ENCODE measurements at places on chromosomes 12 and 14.

DNA sequence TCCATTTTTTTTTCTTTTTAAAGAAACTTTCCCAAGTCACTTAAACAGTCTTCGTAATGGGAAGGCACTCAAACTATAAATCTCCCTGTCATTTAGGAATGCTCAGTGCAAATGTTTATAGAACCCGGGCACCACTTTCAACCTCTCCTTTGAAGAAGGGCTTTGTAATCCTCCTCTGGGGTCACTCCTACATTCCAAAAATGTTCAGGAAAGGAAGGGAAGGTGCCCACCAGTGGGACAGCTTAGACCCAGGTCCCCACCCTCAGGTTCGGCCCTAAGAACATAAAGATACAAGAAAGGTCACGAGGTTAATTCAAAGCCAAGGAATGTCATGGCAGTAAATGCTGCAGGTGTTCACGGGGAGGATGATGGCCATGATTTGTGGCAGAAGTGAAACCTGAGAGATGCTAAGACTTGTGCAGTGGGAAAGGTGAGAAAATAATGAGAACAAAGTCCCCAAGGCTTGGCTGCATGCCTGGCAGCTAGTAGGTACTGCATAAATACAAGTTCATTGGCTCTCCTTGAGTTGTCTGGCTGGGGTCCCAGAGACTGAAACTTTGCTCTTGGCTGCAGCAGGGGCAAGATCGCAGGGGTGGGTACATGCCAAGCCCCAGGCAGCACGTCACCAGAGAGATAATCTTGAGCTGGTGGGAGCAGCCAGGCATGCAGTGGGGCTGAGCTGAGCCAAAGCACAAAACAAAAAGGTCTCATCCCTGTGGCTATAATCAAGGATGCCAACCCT lies 21.1 kb downstream of the KRT18 start:
- DNase-seq, result no peak

GRCh38 chr12:71164166-71164565 lies 6.4 kb upstream of the TSPAN8 start:
- no peak for DNase-seq

GRCh38 chr14:33726685-33727084 lies 224.2 kb downstream of the EGLN3 start:
- DNase-seq, result no peak

- DNase-seq, result no peak
Measured at GRCh38 chr14:71550367-71550766, 381.9 kb upstream of the RGS6 start.

DNA sequence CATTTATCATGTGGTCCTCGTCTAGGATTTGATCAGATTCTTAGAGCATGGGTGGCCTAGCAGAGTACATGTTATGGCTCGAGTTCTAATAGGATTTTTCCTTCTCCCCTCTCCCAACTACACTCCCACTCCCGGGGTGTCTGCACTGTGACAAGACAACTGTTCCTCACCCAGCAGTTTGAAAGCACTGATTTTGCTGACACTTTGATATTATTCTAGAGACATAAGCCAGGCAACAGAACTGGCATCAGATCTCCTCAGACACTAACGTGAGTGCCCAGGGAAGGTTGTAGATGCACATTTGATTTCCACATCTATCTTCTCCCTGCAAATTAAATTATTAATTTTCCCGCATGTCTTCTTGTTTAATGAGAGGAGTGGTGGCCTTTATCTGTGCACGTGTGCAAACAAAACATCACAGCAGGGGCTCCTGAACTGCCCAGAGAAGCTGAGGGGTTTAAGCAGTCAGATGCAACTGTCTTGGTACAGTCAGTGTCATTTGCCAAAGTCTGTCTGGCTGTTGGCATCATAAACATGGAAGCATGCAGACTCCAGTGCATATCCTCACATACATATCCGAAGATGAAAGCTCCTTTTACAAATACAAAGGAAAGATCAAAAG lies 491.8 kb downstream of the NPAS3 start:
- DNase-seq, result no peak

- no peak for DNase-seq
Measured at GRCh38 chr12:6828781-6829535, 751 bp downstream of the P3H3 start.

- DNase-seq, result no peak
Measured at GRCh38 chr12:53994264-53995001, 5.5 kb upstream of the HOXC9 start.

DNA sequence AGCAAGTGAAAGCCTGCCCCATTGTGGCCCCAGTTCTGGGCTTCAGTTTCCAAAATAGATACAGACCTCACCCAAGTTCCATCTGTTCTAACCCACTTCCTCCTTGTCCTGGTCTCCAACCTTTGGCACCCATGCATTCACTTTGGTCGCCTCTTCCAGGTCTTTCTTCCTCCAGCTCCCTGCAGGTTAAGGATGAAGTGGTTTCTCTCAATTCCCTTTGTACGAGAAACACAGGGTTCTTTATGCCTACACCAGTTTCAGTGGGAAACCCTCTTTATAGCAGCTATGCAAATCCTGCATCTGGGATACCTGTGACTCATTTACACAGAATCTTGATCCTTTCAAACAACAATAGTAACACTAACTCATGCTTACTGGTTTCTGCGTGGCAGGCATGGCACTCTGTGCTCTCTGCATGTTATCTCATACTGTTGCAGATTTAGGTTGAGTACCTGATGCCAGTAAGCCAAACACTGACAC lies 110.6 kb upstream of the AMIGO2 start:
- DNase-seq, result peak; percentile 26

- no peak for DNase-seq
Measured at GRCh38 chr12:106894774-106895173, 60.9 kb upstream of the TMEM263 start.

DNA sequence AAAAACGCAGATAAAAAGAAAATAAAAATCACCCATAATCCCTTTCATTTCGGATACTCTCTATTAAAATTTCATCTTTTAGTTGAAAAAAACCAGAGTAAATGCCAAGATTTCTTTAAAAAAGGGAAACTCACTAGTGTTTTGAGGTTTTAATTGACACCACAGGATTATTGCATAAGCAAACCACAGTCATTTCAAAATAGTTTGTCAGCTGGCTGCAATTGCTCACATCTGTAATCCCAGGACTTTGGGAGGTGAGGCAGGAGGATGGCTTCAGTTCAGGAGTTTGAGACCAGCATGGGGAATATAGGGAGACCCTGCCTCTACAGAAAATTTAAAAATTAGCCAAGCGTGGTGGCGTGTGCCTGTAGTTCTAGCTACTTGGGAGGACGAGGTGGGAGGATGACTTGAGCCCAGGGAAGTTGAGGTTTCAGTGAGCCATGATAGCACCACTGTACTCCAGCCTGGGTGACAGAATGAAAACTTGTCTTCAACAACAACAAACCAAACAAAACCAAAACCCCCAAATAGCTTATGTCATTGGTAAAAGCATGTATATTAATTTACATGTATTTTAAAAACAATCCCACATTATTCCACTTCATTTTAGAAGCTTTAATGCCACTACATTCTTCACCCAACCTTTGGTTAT lies 48.8 kb downstream of the SYNE2 start:
- DNase-seq, result no peak

DNA sequence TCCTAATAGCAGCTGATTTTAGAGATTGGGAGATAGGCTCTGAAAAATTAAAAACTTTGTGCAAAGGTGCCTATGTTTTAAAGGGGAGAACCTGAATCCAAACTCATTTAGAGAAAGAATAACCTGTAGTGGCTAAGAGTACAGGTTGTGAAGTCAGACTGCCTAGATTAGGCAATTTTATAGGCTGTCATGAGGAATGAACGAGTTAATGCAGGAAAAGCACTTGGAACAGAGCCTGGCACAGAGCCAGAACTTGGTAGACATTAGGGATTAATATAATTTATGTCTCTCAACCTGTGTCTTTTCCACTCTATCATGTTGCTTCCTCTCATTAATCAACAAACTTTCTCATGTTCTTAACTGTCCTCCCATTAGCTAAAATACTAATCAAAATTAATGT lies 98.1 kb downstream of the WIF1 start:
- no peak for DNase-seq

GRCh38 chr14:103206836-103207387 lies 83.7 kb downstream of the TNFAIP2 start:
- DNase-seq, result no peak

DNA sequence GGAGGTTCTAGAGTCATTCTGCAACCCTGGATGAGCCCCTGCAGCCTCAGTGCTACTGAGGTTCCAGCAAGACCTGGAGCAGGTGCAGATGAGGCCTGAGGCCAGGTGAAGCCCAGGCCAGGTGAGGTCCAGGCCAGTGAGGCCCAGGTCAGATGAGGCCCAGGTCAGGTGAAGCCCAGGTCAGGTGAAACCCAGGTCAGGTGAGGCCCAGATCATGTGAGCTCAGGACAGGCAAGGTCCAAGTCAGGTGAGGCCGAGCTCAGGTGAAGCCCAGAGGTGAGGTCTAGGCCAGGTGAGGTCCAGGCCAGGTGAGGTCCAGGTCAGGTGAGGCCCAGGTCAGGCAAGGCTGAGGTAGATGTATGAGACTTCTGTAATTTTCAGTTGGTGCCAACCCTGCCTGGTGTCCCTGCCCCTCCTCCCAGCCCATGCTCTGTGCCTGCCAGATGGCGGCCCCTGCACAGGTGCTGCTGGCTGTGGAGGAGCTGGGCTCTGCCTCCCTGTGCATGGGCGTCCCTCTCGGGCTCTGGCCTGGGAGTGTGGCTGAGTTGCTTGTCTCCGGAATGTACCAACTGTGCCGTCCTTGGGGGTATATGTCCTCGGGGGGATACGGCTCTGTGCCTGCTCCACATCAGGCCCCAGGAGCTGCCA lies 388.5 kb downstream of the TMEM121 start:
- DNase-seq, result no peak

DNA sequence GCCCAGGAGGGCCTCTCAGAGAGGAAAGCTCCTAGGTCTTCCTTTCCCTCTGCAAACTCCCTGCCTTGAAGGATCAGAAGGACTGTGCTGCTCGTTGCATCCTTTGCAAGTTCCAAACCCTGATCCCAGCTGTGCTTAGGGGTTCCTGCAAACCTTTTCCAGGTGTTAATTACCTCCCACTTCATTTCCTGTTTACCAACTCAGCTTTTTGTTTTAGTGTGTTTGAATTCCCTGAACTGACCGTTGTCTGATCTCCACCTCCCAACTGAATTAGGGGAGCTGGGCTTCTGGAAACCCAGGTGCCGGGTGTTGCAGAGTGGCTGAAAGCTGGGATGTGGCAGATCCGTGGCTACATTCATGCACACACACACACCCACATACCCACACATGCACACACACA lies 20.6 kb upstream of the BDKRB1 start:
- no peak for DNase-seq

GRCh38 chr12:93115646-93116045 lies 186.6 kb upstream of the EEA1 start:
- no peak for DNase-seq

GRCh38 chr12:3199551-3200031 lies 122.4 kb downstream of the TSPAN9 start:
- no peak for DNase-seq

DNA sequence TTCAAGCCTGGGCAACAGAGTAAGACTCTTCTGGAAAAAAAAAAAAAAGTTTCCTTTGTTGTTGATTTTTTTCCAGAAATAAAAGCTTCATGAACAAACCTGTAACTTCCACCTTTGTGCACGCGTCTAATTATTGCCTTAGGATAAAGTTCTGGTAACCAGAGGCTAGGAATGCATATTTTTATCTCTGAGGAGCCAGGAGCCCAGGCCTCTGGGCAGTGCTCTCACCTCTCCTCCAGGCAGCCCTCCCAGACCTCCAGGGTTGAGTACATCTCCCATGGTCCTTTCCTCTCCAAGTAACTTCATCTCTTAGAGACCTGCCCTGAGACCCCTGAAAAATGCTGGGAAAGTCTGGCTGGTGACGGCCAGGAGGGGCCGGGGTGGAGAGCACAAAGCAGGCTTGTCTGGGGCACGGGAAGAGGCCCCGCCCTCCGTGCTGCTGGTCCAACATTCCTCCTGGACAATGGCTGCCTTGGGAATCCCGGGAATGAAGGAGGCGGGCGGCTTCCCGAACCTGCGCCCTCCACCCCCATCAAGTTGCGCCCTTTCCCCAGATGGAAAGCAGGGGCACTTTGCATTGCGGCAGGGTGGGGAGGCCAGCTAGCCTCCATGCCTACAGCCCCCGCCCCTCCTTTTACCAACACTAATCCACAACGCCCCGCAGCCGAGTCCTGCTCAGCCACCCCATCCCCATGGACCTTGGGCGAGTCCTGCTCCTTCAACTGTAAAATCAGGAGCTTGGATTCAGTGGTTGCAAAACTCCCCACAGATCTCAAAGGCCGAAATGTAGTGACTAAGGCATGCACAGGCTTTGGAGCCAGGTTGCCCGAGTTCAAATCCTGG lies 7.3 kb upstream of the FIGNL2 start:
- DNase-seq, result no peak

- peak; percentile 67 for DNase-seq
Measured at GRCh38 chr12:67910360-67911274, 78.6 kb upstream of the IFNG-AS1 start.

GRCh38 chr14:22560662-22561365 lies 28.2 kb downstream of the DAD1 start:
- no peak for DNase-seq

- DNase-seq, result no peak
Measured at GRCh38 chr12:79121486-79121885, 256.9 kb downstream of the SYT1 start.

DNA sequence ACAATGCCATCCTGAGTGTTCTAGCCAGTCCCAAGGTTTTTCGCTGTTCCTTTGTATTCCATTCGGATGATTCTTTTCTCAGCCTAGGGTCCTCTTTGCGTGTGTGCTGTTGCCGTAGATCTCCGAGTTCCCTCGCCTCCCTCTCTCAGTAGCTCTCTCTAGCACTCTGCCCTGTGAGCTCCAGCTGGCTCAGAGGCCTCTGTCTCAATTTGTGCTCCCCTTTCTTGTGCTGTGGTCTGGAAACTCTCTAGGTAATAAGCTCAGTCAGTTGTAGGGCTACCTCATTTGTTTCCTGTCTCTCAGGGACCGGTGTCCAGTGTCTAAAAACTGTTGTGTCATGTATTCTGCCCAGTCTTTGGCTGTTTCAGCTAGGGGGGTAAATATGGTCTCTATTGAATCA lies 179.3 kb downstream of the PCNX1 start:
- DNase-seq, result no peak

DNA sequence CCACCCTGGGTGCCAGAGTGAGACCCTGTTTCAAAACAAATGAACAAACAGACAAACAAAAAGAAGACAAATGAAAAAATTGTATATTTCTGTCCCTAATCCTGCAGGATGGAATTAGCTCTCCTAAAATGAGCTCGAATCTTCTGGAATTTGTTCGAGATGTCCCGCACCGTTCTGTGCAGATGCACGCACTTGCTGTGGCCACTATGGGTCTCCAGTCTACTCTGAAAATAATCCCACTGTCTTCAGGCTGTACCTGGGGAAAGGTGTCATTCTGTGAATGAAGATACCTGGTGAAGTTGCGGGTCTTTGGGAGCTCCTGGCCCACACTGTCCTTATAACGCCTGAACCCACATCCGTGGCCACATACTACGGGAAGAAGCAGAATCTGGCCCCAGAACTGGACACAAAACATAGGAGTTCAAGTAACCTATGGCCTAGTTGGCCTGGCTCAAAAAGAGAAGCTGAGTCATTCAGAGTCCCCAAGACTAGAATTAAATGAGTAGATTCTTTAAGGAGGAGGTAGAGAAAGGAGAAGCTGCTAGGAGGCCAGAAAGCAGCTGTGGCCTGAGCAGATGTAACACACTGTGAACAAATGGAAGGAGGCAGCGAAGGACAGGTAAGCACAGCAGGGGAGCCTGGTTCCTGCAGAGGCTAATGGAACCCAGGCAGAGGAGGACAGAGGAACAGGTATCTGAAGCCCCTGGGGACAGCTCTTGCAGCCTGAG lies 108.6 kb downstream of the FOXN3 start:
- DNase-seq, result no peak
